NCI-H2227 treated with DMSO at 0.1 percent for 48 hours (cell line): ENCODE measurements at places on chromosomes 6 and 20.

GRCh38 chr20:8399947-8400346, 267.9 kb downstream of the PLCB1 start:
- no peak for DNase-seq

- DNase-seq: no peak
Observed at GRCh38 chr20:16777126-16777525, 29.0 kb downstream of the OTOR start.

DNA sequence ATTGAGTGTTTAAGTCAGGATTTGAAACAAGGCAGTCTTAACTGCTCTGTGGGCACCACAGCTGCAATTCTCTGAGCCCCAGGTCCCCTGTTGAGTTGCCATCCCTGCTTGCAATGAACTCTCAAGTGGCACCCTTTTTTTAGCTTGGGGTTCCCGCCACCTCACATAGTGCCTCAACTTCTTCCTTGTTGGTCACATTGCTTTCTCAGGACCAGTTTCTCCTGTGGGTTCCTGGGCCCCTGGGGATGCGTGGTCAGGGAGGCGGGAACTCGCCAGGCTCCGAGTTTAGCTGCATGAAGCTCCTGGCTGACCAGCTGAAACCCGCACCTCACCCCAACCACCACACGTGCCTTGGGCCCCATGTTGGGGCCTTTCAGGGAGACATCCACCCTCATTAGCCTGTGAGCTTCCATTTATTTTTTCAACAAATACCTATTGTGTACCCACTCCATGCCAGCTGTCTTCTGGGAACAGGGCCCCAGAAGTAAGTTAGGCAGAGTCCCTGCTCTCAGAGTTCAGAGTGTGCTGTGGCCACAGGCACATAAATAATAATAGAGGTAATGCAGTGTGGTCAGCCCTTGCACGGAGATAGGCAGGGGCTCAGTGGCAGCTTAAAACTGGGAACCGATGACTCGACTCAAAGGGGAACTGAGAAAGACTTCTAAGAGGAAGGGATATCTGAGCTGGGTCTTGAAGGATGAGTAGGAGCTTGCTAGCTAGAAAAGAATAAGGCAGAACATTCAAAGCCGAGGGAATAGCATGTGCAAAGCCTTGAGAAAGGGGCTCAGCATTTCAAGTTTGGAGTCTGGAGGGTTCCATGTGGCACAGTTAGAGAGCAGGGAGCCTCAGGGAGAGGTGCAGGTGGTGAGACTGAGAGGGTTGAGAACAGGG, 33.9 kb upstream of the FAM83D start:
- DNase-seq: no peak

DNA sequence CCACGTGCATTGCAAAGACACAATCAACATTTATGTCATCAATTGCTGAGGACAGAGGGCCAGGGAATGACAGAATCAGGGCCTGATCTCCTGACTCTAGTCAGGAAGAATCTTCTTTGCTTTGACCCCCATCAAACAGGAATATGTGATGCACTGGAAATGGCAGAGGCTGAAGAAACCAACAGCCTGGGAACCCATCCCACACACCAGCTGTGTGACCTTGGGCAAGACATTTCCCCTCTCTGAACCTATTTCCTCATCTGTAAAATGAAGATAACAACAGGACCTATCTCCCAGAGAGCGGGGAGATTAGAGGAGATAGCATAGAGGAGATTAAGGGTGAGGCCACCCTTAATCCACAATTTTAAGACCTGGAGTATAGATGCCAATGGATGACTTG, 1.5 kb downstream of the HNF4A start:
- no peak for DNase-seq

GRCh38 chr20:46752728-46753127, 43.3 kb downstream of the SLC2A10 start:
- peak; percentile 58 for DNase-seq

DNA sequence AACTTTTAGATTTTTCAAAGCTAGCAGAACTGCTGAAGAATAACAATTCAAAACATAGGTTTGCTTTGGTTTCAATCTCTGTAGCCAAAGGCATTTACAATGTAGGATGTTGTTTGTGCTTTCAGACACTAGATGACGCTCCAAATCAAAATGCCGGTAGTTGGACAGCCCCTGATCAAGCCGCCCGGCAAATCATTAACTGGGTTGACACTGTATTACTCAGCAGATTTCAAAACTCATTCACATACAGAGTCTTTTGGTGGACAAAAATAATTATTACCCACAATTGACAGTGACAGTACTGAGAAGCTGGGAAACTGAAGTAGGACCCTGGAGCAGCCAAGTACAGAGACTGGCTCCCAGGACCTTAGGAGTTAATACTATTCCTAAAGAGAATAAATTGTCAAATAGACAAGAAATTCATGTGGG, 21.3 kb upstream of the HFE start:
- DNase-seq: no peak

DNA sequence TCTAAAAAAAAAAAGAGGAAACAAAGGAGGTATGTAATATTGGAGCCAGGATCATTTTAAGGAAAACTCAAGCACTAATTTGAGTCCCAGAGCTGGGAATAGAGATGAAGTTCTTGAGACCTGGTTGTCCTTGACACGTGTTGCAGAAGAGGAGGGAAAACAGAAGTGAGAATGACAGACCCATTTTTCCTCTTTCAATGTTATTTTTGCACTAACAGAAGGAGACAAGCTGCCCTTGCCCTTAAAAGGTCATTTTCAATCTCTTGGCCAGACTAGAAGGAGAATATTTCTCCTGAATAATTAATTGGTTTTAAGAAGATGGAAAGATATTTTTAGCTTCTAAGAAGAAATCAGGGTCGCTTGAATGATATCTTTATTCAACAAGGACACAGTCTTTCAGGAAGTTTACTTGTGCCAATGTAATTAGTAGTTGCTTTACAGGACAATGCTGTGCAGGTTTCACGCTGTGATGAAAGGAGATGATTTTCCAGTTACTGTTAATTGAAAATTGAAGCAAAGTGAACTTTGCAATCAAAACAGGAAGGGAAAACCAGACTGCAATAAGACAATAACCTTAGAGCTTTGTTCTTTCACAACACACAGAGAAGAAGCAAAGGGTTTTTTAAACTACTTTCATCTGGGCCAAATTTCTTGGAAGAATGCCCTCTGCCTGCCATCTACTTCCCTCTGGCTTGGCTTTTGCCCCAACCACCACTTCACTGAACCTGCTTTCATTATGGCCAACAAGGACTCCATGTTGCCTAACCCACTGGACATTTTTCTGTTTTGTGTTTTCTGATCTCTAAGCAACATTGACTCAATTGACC, 107.8 kb upstream of the SHLD1 start:
- no peak for DNase-seq

- DNase-seq: no peak
Observed at GRCh38 chr6:73727114-73727513, 31.1 kb downstream of the CD109 start.

GRCh38 chr6:140082867-140083297, 708.4 kb upstream of the CITED2 start:
- no peak for DNase-seq
